ENCODE measurements at places on chromosomes 16 and 17.

- DNase-seq = no peak
These were observed 74.8 kb downstream of the MAP2K6 start for GRCh38 chr17:69489313-69489712.

- DNase-seq = no peak
These were observed 543.7 kb upstream of the CDH11 start for GRCh38 chr16:65665586-65665985.

DNA sequence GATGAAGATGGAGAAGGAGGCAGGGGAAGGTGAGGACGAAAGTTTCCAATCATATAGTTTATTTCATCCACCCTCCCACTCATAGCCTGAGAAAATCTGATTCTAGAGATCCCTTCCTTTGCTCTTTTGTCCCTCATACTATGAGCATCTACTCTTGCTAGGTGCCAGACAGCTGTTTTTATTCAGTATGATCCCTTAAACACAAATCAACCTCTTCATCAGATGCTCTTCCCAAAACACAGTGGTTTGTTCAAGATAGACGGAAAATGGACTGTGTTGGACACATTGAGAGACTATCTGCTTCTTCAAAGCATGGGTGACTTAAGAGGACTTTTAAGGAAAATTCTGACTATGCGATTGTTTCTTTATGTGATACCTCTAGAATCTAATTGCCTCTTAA is 49.4 kb upstream of the XYLT1 start:
- DNase-seq = no peak

- no peak for DNase-seq
These were observed 41.8 kb downstream of the IL4R start for GRCh38 chr16:27355610-27356009.

- DNase-seq = no peak
These were observed 2.4 kb downstream of the CACNB1 start for GRCh38 chr17:39194985-39195524.

- no peak for DNase-seq
These were observed 463.2 kb downstream of the WWOX start for GRCh38 chr16:78562650-78563049.

DNA sequence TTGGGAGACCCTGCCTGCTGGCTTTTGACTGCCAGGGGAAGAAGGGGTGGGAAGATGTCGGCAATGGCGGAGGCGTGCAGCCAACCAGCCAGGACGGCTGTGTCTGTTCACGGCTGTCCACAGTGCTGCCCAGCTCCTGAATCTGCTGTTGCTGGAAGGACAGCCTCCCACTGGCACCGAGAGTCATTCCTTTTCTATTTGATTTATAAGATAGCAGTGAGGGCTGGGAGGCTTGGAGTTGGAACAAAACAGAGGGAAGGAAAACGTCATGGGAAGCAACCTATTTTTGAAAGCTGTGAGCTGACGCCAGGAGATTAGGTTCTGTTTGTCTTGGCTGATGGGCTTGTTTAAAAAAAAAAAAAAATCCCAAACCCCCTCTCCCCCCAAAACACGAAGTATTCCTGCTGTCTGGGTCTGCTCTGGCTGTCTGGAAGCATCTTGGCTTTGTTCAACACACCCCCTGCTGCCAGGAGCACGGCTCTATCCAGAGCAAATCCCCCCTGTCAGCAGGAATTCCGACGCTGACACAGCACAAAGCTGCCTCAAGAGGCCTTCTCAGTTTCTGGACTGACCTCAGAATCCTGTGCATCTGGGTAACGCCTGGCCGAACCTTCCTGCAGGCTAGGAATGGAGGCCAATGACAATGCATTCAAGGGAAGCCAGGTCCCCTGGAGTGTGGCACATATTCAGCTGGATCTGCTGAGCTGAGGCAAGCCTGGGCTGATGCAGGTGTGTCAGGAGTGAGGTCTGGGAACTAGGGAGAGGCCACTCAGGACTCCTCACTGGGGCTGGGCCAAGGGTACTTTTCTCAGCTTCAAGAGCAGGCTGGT is 41.0 kb upstream of the SREBF1 start:
- DNase-seq = no peak

DNA sequence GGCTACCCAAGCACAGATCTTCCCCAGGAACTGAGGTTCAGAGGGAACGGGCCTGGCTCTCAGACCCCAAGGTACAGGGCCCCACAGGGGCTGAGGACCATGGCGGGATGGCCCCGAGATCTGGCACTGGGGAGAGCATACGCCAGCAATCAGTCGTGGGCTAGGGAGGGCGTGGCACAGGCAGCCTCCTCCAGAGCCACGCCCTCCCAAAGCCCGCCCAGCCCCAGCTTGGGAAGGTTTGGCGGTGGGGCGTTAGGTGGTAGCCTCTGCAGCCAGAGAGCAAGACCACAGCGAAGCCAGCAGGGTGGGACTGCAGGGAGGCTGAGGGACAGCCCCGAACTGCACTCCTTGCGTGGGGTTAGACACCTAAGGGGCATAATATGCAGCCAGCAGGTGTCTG is 11.6 kb downstream of the WNT9B start:
- no peak for DNase-seq

GRCh38 chr17:29124135-29124924 is 55.9 kb downstream of the MYO18A start:
- no peak for DNase-seq

DNA sequence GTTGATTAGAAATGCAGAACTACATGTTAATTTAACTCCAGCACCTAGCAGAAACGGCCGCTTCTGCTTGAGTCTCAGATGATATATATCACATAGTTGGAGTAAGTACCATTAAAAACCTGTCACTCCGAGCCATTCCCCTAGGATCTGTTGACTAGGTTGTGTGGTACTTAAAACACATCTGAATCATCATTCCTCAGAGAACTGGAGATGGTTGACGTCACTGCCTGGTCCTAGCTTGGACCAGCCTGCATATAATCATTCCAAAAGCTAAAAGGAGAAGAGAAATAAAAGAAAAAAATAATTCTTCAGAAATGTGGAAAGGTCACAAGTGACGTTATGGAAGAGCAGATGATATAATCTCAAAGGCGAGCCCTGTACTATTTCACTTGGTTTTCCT is 31.3 kb upstream of the RASL10B start:
- no peak for DNase-seq

GRCh38 chr16:12412252-12412651 is 391.4 kb downstream of the CPPED1 start:
- DNase-seq = no peak

DNA sequence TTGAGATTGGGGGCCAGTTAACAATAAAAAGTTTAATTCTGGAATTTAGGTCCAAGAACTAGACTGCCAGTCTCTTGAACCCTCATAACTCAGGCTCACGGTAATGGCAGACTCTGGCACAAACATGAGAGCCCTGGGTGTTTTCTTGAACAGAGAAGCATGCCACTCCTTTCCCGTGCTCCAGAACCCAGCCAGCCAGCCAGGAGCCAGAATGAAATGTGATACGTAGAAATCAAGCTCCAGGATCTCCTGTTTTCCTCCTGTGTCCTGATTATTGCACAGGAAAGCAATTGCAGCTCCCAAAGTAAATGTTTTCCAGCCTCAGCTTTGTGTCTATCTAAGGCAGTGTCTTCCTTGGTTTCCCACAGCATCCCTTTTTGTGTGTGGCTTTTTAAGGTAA is 46.2 kb upstream of the NOL11 start:
- DNase-seq = no peak

Data from RWPE2 (cell line).